ENCODE measurements at places on chromosomes 6 and 20.

GRCh38 chr6:88490908-88491264, 324.7 kb upstream of the CNR1 start:
- no peak for DNase-seq

- DNase-seq = no peak
Measured at GRCh38 chr20:63980317-63980805, 571 bp upstream of the PRPF6 start.

DNA sequence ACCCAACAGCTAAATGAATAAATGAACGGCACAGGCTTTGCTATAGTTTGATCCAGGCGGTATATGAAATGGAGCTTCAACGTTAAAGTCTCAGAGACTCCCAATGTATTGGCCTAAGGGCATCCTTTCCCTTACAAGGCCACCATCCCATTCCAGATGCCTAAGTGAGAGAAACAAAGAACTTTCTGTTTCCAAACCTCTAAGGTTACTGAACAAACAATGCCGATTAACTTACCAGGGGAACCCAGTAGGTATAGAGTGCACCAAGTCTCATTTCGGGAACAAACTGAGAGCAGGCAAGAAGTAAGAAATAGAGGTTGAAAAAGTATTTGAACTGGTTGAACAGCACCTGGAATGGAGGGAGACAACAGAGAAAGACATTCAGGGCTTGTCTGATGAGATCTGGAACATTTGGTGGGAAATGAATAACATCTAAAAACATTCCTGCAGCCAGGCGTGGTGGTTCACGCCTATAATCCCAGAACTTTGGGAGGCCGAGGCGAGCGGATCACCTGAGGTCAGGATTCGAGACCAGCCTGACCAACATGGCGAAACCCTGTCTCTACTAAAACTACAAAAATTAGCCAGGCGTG, 42.5 kb downstream of the ATP9A start:
- no peak for DNase-seq

- DNase-seq = peak; percentile 18
Measured at GRCh38 chr6:5302220-5302946, 41.1 kb downstream of the FARS2 start.

- DNase-seq = no peak
Measured at GRCh38 chr20:39107741-39108140, 145.6 kb downstream of the DHX35 start.

DNA sequence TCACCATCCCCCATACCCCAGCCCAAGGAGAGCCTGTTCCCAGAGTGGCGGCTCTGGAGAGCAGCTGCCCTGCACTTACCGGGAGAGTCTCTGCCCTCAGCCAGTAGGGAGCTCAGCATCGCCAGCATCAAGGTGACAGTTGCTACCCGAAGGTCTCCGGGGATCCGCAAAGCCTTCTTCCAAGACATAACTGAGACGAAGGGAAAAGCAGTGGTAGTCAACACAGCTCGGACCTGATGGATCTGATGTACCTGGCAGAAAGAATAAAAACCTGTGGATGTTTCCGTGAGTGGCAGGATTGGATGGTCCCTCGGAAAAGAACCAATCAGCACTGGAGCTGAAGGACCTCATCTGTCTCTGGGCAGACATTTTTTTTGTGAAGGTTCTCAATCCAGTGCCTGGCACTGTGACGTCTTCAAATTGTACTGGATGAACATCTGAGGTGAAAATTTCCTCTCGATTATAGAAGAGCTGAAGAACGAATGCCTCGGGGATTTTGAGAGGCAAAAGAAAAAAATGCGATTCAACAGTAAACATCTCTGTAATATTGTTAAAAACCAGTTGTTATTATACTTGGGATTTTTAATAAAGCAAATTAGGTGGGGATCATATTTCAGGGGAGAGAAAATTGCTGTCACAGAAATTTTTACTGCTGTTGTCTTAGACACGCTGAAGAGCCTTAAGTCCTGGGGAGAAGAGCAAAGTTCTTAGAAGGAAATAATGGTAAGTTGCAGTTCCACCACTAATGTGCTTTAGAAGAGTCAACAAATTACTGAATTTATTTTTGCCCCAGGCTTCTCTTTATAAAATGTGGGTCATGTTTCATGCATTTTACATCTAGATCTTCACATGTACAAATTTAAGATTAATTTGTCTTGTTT, at the start of gene HLA-DQB1:
HLA-DQB1 (minus strand) TSS at position 238 of the 881 bp plus-strand sequence; CDS start at position 188, 50 bp downstream.
- peak; percentile 19 for DNase-seq

DNA sequence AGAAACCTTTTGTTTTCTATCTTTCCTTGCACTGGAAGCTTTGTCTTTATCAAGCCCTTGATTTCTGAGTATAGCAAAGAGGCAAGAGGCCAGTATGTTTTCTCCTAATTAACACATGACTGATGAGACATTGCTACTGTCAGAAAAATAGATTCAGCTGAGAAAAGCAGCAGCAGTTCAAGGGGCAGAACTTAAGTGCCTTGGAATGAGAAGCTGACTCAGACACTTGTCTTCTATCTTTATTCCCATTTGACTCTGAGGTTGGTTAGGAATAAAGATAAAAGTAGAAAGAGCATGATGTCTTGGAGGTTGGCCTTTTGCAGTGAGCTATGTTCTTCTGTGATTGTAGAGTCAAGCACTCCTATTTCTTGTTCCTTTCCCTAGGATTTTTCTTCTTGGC, 79.1 kb upstream of the MAN1A1 start:
- no peak for DNase-seq

DNA sequence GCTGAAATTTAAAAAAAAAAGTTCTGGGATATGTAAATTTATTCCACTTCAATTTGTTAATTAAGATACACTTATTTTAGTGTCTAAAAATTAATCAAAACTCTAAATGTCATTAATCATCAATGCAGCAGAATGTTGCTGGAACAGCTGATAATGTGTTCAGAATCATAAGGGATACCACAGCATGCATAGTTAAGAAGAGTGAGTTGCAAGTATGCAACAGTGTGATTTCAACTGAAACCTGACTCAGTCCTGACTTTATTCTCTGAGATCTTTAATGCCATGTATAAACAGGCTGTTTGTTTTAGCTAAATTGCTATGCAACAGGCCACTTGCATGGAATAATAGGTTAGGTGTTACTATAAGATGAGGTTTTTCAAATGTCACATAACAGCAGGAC, 1.4 kb downstream of the GRIK2 start:
- DNase-seq = no peak

DNA sequence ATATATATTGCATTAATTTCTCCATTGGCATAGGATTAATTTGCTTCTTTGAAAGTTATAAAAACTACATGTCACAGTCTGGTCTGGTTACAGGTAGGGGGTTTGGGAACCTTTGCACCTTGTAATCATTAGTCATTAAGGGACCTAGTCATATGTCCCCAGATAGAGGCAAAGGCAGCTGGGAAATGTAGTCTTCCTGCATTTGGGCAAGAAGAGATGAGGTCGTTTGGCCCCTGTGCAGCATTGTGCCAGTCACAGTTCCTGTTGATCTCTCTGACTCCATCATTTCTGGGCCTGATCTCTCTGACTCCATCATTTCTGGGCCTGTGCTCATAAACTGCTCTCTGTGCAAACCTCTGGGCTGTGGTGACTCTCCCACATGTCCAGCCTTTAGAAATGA, 73.2 kb downstream of the BCKDHB start:
- no peak for DNase-seq

- no peak for DNase-seq
Measured at GRCh38 chr20:57210054-57210910, 56.2 kb downstream of the BMP7 start.

DNA sequence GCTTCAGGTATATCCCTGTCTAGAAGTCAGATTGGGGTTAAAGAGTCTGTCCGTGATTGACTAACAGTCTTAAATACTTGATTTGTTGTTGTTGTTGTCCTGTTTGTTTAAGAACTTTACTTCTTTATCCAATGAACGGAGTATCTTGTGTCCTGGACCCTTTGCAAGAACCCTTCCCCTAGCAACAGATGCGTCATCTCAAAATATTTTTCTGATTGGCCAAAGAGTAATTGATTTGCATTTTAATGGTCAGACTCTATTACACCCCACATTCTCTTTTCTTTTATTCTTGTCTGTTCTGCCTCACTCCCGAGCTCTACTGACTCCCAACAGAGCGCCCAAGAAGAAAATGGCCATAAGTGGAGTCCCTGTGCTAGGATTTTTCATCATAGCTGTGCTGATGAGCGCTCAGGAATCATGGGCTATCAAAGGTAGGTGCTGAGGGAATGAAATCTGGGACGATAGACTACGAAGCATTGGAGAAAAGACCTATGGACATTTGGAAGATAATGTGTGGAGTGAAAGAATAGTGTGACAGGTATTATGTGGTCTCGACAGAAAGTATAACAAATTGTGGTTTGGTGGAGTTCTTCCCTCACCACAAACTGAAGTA, at the start of gene HLA-DRA:
HLA-DRA (plus strand) TSS at position 286 of the 613 bp plus-strand sequence; CDS start at position 350, 64 bp downstream.
- no peak for DNase-seq

DNA sequence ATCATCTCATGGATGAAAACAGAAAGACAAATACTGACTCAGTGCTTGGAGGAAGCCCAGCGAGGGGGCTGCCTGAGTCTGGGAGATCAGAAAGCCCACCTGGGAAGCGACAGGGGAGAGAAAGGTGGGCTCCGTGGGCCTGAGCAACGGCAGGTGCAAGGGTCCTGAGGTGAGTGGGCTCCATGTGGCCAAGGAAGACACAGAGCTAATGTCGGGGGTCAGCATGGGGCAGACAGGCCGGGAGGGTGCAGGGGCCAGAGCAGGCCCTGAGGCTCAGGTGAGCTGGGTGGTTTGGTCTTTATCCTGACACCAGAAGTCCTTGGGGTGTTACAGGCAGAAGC, 18.8 kb downstream of the APCDD1L start:
- no peak for DNase-seq

DNA sequence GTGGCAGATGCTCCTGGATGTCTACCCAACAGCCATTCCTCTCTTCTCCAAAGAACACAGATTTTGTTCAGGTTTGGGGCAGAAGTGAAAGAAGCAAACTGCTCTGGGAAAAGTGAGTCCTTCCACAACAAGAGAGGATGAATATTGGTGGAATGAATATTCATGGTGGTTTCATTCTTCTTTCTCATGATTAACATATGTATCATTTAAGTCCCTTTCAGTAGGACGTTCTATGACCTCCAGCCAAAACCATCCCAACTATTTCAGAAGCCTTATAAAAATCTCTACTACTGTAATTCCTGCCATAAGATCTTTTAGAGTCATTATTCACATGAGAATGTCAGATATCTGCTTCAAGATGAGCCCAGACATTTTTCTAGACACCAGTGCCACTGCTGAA, 44.4 kb downstream of the MDN1 start:
- DNase-seq = no peak

DNA sequence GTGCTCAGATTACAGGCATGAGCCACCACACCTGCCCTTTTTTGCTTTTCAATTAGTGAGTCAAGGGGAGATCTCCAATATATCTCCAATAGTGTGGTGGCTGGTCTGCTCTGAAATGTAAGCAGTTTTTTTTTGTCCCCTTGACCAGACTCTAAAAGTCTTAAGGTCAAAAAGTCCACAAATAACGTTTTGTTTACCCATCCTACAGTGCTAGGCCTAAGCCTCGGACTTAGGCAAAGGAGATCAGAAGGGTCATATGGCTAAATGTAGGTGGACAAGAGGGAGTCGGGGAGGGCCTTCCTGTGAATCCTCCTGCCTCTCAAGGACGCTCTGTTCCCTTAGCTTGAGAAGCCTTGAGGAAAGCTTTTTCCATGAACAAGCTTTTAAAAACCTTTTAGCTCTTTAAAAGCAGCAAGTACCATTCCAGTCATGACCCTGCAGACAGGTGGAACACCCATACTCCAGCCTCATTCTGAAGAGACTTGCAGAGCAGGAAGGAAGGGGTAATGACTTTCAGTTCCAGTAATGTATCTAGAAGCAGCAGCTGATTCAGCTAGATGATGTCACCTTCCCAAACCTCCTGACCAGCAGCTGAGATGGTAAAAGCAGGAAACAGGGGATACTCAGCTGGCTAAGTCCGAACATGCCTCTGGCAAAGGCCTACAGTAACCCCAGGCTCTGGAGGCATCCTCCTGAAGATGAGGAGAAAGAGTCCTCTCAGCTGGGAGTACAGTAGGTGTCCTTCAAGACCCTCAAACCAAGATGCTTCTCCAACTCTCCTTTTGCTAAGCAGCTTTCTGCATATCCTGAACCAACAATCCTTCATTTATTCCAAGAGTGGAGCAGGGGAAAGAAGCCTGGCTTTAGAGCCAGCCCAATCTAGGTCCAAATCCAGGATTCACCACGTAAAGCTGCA, 23.6 kb downstream of the BCL2L1 start:
- no peak for DNase-seq

GRCh38 chr6:100726666-100727065, 154.5 kb downstream of the ASCC3 start:
- DNase-seq = no peak

DNA sequence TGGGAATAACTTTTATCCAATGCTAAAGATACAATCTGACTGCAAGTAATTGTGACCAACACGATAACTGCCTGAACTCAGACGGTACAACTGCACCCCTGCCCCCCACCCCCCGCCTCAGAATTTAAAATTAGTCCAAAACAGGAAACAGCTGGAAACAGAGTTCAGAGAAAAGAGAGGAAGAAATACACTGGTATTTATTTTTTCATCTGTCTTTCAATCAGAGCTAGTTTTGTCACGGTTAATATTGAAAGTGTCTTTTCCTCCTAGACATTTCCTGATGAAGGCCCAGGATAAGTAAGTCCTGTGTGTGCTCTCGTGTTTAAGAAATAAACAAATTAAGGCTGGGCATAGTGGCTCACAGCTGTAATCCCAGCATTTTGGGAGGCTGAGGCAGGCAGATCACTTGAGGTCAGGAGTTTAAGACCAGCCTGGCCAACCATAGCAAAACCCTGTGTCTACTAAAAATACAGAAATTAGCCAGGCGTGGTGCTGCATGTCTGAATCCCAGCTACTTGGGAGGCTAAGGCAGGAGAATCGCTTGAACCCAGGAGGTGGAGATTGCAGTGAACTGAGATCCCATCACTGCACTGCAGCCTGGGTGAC, 21.5 kb downstream of the ACSS1 start:
- DNase-seq = no peak

- no peak for DNase-seq
Measured at GRCh38 chr20:59435518-59435917, 135.1 kb downstream of the EDN3 start.
